ENCODE measurements at places on chromosomes 6 and 20.

- no peak for DNase-seq
Observed at GRCh38 chr20:3221398-3222226, 12.3 kb downstream of the ITPA start.

- DNase-seq: no peak
Observed at GRCh38 chr20:21270806-21271205, 32.3 kb upstream of the XRN2 start.

DNA sequence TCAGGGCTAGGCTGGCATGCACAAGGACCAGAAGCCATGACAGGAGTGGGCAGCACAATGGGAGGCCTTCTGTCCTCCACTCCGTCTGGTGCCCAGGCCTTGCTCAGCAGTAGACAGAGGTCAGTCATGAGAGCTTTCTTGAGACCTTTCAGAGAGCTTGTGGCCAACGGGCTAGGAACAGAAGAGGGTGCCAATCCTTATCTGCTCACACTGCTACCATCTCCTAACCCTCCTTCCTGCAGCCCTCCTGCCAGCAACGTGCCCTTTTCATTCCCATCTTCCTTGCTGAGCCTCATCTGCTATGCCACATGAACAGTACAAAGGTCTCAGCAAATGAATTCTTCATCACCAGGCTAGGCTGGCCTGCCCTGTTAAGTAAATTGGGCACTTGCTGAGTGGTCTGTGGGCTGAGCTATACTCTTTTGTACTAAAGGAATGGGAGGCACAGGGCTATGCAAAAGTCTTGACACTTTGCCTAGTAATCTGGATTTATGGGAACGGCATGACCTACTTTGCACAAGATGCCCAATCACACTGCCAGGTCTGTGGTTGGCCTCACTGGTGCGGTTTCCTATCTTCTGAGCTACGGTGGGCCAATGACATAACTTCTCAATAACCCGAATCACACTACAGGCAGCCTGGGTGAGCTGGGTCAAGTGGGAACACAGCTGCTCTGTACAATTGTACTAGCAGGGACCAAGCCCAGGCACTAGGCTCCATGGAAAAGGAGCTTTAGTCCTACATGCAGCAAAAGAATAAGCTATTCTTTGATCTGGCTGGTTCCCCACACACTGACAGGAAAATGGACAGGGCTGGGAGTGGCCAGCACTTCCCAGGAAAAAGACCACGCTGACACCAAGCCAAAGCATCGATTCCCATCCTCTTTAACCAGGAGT, 47.8 kb downstream of the ELOVL5 start:
- DNase-seq: no peak

DNA sequence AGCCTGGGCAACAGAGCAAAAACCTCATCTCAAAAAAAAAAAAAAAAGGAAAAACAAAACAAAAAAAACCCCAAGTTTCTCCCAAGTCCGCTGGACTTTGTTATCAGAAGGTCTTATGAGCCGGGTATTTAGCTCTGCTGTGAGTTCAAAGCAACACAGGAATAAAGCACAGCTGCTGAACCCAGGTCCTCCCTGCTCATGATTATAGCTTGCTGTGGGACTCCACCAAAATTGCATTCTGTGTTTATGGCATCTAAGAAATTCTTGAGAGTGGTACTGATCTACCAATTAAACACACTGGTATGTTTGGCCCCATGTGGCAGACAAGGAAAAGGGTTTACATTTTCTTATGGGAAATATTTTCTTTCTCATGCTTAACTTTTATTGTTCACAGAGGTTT, 93.6 kb upstream of the NEDD9 start:
- DNase-seq: no peak

DNA sequence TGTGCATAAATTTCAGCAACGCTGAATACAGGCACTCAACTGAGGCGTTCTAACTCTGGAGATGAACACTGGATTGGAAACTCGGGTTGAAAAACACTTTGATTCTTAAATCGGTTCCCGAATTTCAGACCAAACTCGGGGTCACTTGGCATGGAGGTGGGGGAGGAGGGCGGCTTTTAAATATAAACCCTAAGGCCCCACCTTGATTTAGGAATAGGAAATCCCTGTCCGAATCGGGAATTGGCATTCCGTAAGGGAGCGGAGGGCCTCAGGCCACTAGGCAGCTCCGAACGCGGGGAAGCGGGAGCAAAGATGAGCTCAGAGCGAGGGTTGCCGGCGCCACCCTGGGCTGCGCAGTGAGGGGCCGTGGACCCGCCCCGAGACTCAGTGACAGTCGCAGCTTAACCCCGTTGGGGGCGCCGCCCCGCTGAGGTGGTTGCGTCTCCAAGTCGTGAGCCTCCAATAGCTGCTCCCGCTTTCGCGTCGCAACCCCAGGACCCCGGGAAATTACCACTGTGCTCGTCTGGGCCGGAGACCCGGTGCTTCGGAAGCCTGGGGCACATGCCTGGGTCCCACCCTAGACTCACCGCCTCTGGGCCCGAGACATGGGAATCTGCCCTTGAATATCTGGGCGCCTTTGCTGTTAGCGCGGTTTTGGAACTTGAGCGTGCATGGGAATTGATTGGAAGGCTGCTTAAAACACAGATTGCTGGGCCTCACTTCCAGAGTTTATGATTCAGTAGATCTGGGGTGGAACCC, 4.6 kb upstream of the SIM1 start:
- DNase-seq: no peak

GRCh38 chr6:116596815-116597214, 19.5 kb upstream of the RSPH4A start:
- no peak for DNase-seq

DNA sequence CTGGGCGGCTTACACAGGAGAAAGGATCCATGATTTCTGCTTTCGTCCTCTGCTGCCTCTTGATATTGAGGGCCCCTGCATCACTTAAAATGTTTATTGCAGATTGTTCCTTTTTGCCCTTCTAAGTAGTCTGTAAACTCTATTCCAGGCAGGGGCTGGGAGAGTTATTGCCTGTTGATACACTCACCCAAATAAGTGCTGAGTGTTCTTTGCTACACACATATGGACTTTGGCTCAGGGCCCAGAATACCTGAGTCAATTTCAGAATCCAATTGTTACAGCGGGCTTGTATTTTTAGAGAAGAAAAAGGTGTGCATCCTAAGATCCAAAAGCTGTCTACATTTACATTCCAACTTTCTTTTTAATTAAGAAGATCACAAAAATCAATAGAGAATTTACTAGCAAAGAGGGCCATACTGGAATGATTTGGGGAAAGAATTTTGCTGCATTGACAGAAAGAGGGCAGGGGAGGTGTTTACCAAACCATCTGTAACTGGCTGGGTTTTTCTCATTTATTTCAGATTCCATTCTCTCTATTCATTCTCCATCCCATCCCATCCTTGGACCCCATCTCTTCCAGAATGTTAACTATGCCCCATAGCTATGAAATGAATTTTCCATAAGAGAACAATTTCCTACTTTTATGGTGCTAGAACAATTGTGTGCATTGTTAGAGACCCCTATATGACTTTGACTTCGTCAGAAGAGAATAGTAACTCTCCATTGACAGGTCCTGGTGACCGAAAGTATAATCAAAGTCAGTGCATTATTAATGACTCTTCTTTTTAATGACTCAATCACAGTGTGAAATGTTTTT, 959.9 kb upstream of the FLRT3 start:
- no peak for DNase-seq

DNA sequence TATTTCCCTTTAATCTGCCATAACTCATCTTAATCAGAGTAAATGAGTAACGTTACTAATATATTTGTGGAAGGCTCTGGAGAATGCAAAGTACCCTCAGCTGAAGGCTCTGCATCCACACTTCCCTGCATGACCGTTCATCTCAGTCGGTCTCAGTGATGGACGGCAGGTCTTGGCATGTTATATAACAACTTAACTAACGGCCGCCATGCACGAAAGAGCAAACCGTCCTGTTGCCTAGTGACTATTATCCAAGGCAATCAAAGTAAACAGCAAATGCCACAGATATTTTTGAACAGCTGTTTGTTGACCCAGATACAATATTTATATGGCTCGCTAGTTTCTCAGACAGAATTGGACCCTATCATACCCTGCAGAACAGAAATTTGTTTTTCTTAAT, 194.9 kb upstream of the SMLR1 start:
- DNase-seq: peak; percentile 16

DNA sequence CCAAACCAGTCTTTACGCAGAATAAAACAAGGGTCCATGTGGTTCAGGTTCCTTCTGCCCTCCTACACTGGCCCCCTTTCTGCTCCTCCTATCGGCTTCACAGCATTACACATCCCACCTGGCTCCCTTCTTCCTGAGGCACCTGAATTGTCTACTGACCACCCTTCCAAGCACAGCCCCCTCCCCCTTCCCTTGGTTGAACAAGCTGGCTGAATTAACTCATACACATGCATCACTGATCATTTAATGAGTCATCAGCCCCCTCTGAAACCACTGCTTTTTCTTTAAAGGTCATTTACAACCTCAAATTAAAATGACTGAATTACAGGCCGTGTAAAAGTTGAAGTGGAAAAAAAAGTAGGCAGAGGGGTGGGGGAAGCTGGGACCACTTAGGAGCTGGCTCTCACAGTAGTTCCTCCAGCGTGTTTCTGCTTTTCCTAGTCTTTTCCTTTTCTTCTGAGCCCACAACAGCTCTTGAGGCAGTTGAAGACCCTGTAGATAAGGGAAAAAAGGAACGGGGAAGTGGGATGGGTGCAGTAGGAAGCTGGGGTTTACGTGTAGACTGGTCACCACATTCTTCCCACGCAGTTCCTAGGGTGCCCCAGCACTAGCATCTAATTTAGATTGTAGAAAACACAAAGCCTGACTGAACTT, 67.6 kb downstream of the FYN start:
- DNase-seq: no peak

- DNase-seq: no peak
Observed at GRCh38 chr6:128406453-128406852, 113.9 kb downstream of the PTPRK start.

DNA sequence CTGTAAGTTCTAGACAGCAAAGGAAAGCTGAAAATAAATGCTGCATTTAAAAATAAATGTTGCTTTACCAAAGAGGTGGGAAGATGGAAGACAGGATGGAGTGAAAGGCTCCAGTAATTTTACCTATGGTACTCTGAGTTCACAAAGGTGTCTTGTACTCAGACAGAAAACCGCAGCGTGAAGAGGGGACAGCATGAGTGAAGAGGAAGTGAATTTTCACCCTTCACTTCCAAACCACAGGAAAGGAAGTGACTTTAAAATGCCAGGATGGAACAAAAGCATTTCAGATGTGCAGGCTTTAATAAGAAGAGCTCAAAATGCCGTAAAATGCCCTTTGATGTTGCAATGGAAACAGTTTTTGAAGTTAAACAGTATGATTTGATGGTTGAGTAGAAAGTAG, 91.2 kb upstream of the TINAG start:
- DNase-seq: no peak

- no peak for DNase-seq
Observed at GRCh38 chr20:63224412-63225081, 8.6 kb upstream of the YTHDF1 start.

DNA sequence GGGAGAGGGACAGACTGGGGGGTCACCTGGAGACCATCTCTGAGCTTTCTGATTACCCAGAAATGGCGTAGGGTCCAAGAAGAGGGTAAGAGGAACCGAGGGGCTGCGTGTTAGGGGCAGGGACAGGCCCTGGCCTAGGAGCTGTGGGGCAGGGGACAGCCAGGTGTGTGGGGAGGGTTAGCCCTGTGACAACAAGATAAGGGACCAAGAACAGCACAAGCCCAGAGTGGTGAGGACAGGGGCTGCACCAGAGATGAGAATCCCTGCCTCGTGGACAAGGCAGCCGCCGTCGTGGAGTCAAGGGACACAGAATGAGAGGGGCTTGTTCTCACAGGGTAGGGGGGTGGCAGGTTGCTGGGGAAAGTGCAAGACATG, 449 bp upstream of the AVP start:
- DNase-seq: no peak

DNA sequence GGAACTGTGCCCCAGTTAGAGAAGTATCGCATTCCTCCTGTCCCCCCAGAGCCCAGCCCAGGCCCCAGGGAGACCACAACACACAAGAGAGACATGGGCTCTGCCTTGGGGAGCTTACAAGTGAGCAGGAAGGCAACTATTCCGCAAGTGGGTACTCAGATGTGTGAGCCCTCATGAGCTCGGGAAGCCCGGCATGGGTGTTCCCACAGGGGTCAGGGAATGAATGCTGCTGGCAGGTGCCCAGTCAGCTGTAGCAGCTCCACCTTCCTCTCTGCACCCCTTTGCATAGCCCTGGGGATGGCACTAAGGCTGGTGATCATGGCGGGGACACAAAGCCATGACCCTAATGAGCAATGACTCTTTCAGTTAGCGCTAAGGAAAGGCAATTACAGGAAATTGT, 194.1 kb downstream of the SYNDIG1 start:
- DNase-seq: no peak

DNA sequence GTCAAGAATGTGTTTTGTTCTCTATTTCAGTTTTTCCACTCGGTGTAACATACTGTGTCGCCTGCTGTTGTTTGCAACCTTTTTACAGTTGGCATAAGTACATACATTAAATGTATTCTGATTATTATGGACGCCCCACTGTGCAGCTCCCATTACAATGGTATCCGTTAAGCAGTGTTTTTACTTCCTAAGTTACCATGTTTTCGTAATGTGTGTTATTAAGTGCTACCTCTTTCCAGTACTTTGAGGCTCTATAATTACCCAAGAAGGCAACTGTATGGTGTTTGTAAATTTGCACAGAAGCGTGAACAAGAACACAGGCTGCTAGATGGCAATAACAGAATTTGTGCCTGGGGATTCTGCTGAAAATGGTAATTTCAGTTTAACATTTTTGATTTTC, 568.0 kb upstream of the MARCKS start:
- no peak for DNase-seq

- DNase-seq: no peak
Observed at GRCh38 chr6:142732790-142733189, 212.2 kb downstream of the HIVEP2 start.

GRCh38 chr20:20783450-20783849, 71.0 kb upstream of the RALGAPA2 start:
- no peak for DNase-seq

GRCh38 chr6:92752114-92752513, 667.2 kb downstream of the EPHA7 start:
- no peak for DNase-seq

DNA sequence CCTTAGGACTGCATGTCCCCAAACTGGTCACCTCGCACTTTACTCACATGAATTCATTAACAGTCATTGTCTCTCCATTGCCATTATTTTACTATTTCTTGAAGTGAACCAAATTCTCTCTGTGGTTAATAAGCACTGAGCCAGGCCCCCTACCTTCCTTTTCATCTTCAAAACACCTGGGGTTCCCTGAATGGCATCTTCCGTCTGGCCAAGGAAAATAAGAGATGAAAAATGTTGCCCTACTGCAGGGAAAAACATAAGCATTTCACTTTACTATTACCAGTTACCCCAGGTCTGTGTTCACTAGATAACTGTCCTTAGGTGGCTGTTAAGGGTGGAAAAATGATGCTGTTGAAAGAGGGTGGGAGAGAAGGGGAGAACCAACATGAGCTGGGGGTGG, 10.0 kb upstream of the NKX2-2 start:
- DNase-seq: no peak

- DNase-seq: no peak
Observed at GRCh38 chr6:14664112-14664601, 546.6 kb downstream of the CD83 start.

DNA sequence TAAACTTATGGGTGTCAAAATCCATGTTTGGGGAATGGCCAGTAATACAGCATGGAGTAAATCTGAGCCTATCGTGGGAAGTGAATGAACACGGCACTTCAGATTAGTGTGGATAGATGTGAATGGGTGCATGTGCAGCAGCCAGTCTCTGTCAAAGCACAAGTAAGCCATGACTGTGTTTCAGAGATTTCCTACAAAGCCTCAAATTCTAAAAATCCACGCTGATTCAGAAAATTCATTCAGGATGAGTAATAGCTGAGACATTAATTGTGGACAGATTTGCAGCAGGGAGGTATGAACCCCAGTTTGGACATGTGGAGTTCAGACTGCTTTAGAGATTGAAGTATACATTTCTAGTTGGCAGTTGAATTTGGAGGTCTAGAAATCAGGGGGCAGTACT, 115.1 kb downstream of the QKI start:
- peak; percentile 51 for DNase-seq
